H4 (cell line): ENCODE measurements at places on chromosomes 6 and 20. TPM values are rescaled to one million over a fixed set of nuclear protein-coding genes. Genes with fewer than 3 reads are reported as not detected.

The ULBP3 gene
- total RNA-seq, result 7.6 and 8.5 TPM in 2 replicates

The SNAP25 gene
- 0.74 and 1.2 TPM in 2 replicates for total RNA-seq

The DEFB132 gene
- not detected in 2 replicates for total RNA-seq

The SRMS gene
- not detected in 2 replicates for total RNA-seq

The C6orf141 gene
- 2.6 and 2.9 TPM in 2 replicates for total RNA-seq

The NFATC2 gene
- total RNA-seq, result 0.08 and 0.23 TPM in 2 replicates

DNA sequence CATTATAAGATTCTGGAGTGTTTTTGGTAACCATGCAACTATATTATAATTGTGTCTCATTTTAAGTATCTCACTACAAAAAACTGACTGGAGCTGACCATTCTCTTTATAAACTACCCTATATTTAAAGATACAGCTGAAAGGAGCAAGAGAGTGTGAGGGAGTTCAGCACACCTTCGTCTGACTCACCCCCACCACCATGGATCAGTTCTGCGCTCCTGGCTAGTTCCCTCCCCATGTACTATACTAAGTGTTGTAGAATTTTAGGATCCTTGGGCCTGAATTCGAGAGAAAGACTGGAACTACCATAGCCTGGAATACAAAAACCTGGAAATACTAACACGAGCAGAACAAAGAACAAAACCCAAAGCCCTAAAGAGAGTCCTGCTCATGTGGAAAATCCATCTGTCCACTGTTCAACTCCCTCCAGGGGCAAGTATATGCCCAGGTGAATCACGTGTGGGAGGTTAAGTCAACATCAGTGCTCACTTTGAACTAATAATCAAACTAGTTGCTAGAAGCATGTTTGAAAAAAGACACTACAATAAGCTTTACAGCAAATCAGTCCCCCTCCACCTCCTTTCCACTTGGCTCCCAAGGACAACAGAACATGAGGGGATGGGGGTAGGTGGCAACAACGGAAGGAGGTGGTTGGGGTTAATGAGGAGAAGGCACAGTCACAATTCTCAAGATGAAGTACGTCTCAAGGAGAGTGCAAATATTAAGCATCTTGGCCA, 46.8 kb downstream of the ELOVL5 start:
- no peak for DNase-seq

DNA sequence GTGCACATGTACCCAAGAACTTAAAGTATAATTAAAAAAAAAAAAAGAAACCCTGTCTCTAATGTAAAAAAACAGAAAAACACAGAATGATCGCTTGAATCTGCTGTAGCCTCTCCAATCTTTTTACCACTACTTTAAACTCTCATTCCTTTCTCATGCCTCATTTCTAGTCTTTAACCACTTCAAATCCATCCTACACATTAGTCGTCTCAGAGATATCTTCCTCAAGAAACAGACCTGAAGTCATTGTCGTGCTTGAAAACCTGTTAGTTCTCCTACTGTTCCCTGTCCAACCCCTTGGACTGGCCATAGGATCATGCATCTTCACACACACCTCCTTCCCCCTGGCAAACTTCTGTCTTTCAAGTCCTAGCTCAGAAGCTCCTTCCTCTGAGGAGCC, 112.1 kb upstream of the BCLAF1 start:
- no peak for DNase-seq

- no peak for DNase-seq
Measured at GRCh38 chr6:43465948-43466347, 10.6 kb upstream of the DLK2 start.

- peak; percentile 7 for DNase-seq
Measured at GRCh38 chr20:41048461-41049301, 20.1 kb downstream of the TOP1 start.

- no peak for DNase-seq
Measured at GRCh38 chr6:400815-401214, 9.3 kb downstream of the IRF4 start.

DNA sequence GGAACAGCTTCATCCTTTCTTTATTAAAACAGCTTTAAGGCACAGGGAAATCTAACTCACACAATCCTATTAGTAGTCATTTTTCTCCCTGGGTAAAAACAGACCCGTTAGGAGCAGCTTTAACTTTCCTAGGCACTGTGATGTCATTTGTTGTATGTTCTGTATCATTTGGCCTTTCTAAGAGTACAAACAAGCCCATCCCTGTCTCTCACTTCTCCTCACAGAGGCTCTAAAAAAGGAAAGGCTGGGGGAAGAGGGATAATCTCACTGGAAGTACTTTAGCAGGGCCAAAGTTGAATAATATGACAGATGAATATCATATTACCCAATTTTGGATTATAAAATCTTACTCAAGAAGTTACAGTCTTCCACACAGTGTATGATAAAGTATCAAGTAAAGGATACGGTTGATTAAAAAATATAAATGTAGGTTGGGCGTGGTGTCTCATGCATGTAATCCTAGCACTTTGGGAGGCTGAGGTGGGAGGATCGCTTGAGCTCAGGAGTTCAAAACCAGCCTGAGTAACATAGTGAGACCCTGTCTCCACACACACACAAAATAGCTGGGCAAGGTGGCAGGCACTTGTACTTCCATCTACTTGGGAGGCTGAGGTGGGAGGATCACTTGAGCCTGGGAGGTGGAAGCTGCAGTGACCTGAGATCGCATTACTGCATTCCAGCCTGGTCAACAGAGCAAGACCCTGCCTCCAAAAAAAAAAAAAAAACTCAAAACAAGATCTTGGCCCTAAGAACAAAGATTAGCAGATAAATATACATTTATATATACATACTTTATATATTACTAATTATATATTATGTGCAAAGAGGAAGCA, 7.9 kb downstream of the NUDT3 start:
- no peak for DNase-seq

DNA sequence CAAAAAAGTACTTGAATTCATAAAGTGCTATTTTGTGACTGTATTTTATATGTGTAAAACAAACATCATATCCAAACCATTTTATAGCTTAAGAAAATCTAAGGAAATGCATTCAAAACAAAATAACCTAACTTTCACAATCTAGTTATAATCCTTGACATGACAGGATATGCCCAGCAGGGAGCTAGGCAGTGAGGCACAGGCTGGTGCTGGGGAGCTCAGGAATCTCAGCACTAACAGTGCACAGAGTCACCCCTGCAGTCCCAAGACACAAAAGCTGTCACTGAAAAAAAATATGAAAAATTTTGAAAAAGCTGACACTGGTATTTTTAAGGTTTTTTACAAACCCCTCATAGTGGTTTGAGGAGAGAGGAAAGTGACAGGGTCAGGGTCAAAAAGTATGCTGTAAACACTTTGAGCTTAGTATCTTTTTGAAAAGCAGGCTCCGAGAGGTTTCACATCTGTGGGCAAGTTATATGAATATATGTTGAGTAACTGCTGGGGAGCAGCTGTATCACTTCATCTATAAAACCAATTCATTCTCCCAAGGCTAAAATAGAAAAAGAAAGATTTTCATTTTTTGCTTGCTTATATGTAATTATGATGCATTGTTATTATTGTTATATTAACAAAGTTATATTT, 24.1 kb downstream of the LGSN start:
- DNase-seq, result no peak

DNA sequence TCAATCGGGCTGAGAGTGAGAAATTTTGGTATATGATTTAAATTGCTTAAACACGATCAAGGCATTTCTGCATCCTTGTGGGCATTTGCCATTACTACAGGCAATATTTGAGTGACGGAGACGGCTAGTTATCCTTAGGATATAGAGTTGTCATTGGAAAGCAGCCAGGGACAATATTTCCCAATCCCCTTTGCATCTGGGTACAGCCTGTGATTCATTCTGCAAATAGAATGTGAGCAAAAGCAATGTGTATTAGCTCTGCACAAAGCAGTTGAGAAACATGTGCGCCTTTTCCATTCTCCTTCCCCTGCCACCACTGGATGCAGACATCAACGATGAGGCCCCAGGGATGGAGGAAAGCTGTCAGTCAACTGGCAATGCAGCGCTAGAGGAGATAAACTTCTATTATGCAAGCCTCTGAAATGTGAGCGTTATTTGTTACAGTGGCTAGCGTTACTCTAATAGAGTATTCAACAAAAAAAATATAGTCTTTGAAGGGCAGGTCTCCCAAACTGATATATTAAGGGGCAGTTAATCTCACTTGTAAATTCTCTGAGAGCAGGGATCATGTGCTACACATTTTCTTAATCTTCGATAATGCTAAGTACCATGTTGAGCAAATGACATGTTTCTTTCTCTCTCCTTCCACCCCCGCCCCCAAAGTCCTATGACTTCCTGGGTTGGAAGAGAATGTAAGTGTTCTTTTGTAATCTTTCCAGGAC, 37.1 kb upstream of the NCOA3 start:
- DNase-seq, result peak; percentile 91

DNA sequence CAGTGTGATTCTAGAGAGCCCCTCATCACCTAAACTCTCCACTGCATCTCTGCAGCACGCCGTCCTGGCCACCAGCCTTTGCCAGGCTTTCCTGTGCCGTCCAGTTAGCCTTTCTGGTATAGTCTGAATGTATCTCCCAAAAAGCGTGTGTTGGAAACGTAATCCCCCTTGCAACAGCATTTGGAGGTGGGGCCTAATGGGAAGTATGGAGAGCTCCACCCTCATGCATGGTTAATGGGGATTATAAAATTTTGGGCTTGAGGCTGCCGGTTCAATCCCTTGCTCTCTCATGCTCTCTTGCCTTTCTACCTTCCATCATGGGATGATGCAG, 53.4 kb downstream of the NEDD9 start:
- no peak for DNase-seq

DNA sequence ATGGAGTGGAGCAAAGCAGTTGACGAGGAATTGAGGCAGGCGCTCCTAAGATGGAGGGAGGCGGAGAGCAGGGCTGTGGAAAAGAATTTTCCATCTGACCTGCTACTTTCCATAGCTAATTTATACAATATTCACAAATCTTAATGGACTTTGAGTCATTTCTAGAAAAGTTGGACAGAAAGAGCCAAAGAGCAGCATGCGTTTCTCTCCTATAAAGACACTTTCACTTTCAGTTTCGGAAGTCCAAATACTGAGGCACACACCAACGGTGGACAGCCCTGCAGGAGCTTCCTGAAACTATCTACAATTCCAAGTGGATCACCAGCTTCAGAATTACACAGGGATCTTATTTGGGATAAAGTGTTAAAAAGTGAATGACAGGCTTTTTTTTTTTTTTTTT, 43.5 kb downstream of the PANK2 start:
- no peak for DNase-seq

DNA sequence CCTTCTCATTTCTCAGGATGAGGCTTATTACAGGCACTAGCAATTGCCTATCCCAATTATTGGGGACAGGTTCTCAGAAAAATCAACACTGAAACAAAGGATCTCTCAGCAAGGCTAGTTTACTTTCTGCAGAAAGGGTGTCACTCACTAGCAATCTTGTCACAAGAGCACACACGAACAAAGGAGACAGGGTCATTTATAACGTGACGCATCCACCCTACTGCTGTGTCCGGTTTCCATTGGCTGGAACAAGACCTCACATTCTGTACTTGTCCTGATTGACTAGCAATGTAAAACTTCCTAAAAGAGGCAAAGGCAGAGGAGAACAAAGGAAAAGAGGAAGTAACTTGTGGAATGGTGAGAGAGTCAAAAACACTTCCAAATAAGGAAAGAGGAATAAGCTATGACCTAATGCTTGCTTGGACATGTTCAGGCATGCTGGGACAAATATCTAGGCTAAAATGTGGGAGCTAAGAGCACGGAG, 160.2 kb upstream of the STXBP5 start:
- peak; percentile 7 for DNase-seq

DNA sequence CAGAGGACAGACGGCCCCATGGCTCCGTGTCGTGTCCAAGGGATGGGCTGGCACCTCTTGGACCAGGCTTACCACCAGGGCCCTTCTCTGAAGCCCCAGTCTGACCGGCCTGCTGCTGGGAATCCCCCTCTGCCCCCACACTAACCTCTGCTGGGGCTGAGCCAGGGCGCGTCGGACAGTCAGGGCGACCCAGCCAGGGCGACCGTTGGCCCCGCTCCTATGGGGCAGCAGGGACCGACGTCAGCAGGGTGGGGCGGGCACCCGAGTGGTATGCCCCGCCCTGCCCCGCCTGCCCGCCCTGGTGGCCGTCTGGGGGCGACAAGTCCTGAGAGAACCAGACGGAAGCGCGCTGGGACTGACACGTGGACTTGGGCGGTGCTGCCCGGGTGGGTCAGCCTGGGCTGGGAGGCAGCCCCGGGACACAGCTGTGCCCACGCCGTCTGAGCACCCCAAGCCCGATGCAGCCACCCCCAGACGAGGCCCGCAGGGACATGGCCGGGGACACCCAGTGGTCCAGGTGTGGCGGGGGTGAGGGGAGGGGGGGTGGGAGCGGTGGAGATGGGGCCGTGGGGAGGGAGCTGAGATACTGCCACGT, at the start of gene SLC17A9:
TSS of gene SLC17A9 (plus strand) at position 337 of the 595 bp plus-strand sequence. CDS start at position 459, 122 bp downstream.
- DNase-seq, result no peak

DNA sequence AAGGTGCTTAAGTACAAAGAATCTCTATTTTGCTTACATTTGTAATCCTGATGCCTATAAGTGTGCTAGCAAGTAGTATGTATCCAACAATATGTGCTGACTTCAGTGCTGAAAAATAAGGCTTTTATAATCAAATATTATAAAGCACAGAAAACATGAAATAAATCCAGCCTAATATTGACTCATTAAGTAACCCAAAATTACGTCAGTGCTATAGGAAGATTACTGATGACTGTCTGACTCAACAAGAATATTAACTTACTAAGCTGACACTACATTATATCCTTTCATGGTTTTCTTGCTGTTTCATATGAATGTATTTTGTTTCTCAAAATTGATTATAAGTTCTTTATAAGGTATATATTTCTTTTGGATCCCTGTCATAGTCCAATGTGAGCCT, 76.1 kb downstream of the ME1 start:
- DNase-seq, result no peak

- no peak for DNase-seq
Measured at GRCh38 chr6:167803816-167804215, 22.9 kb upstream of the AFDN start.

GRCh38 chr6:107423474-107423990, 35.8 kb downstream of the PDSS2 start:
- no peak for DNase-seq

- DNase-seq, result no peak
Measured at GRCh38 chr6:30963641-30964040, 19.9 kb upstream of the MUC21 start.

- no peak for DNase-seq
Measured at GRCh38 chr20:52405417-52405816, 213.8 kb upstream of the ZFP64 start.

- DNase-seq, result no peak
Measured at GRCh38 chr6:111754423-111754822, 118.8 kb downstream of the FYN start.

- DNase-seq, result no peak
Measured at GRCh38 chr6:143513410-143513809, 1.9 kb upstream of the FUCA2 start.

DNA sequence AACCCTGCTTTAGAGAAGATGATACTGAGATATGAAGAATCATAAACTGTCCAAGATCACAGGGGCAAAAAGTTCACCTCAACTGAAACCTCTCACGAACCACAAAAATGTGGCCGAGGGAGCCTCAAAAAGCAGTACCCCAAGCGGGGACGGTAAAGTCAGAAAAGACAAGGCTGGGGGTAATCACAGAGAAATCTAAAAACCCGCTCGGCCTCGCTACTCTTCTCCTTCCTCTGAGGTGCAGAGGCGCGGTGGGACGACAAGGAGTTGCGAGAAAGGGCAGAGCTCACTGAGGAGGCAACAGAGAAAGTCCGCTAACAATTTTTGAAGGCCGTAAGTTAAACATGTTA, 356 bp upstream of the IRAK1BP1 start:
- no peak for DNase-seq

- no peak for DNase-seq
Measured at GRCh38 chr6:166774770-166775169, 147.7 kb upstream of the RPS6KA2 start.
